ENCODE measurements at places on chromosomes 7 and 10.

DNA sequence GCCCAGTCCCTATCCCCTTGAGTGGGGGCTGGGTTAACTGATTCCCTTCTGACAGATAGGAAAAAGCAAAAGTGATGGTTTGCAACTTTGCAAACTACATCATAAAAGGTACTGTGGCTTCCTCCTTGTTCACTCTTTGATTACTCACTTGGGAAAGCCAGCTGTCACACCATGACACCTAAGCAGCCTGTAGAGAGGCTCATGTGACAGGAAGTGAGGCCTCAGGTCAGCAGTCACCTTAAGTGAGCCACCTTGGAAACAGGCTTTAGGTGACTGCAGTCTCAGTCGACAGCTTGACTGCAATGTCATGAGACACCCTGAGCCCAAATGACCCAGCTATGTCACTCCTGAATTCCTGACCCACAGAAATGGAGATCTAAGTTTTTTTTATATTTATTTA, 4.3 kb upstream of the CHCHD2 start:
- no peak for DNase-seq

- no peak for DNase-seq
These were observed 27.7 kb downstream of the CUBN start for GRCh38 chr10:17101910-17102266.

DNA sequence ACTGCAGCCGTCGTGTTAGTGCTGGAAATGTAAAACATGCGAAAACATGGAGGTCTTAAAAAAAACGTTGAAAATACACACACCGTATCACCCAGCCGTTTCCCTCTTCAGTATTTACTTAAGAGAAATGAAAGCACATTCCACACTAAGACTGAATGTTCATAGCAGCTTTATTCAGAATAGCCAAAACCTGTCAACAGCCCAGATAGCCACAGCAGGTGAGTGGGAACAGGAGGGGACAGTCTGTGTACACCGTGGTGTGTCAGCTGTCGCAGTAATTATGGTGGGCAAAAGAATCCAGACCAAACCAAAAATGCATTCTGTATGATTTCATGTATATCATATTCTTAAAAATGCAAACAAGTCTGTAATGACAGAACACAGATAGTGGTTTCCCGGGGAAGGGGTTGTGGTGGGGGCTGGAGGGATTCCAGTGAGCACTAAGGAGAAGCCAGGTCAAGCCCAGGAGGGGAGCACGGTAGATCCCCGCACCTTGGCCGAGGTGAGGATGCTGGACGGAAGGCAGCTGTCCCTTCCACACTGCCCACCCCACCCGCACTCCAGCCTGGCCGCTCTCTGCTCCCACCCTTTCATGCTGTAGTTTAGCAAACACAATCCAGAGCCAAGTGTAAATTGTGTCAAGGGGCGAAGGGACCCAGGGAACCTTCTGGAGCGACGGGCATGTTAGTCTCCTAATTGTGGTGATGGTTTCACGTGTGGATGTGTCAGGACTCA, 123.6 kb downstream of the NKX6-2 start:
- DNase-seq: no peak

GRCh38 chr10:121165276-121165675, 314.1 kb downstream of the WDR11 start:
- no peak for DNase-seq

DNA sequence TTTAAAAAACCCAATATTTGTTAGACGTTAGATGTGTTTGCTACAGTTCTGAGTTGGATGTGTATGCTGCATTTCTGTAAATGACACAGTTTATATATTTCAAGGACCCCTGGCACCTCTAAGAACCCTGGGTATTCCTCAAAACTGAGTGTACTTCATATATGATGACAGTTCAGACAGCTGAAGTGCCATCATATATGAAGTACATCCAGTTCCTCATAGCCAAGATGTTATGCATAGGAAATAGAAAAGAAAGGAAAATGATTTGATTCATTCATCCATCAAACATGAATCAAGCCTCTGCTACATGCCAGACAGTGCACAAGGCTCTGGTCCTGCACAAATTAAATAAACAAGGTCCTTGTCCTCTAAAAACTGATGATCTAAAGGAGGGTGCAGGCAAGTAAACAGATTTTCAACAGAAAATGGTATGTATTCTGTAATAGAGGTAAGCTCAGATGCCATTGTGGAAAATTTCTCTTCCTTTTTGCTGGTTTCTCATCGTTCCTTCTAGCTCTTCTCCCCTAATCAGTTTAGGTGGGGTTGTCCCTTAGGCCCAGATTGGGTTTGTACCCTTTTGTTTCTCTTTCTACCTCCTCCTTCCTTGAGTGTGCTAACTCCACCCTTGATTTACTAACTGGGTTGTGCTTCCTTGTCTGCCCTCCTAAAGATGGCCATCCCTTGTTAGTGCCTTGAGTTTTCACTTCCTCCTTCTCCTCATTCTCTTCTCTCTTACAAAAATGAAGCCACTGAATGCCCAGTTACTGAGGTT, 25.3 kb upstream of the SMIM30 start:
- no peak for DNase-seq

GRCh38 chr7:93757426-93757825, 133.1 kb downstream of the TFPI2 start:
- DNase-seq: no peak

DNA sequence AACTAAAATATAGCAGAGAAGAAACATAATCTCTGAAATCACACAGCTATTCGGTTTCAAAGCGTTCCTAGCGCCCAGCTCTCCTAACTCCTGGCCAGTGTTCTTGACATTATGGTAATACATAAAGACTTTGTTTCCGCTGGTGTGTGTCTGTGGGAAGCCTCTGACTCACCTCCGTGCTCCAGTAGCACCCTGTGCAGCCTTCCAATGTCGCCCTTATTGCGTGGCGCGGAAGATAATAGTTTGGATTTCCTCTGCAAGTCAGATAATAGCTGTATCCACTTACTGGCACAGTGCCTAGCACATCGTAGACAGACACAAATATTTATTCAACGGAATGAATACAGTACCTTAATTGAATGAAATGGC, 570 bp downstream of the BMS1 start:
- no peak for DNase-seq

- DNase-seq: no peak
These were observed 87.5 kb downstream of the FAM204A start for GRCh38 chr10:118254654-118255053.

DNA sequence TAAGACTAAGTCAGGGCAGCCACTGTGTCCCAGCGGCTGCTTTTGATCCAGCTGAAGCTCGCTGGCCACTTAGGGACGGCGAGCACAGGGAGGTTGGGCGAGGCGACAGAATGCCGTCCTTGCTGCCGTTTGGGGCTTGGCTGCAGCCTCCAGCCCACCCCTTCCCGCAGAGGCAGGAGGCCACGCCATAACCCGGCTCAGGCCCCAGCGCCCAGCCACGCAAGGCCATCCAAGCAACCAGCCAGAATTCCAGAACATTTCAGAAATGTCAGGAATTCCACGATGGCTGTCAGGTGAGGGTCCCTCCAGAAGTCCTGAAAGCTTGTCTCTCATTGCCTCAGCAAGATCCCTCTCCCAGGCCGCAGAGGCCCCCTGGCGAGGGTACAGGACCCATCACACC, 479.1 kb upstream of the FOXK1 start:
- no peak for DNase-seq

DNA sequence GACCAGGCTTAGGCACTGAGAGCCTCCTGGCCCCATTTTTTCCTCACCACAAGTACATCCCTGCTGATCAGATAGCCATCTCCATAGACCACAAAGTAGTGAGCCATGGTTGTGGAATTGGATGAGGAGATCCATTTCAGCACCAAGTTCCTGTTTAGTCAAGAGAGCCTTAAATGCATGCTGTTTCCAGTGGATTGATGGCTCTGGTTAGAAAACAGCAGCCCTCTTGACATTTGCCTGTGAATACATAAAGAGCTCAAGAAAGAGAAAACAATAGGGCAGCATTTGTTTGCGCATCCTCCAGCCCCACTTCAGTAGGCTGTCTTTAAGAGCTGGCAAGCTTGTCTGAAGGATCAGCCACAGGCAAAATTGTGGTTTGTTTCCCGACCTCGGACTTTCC, 251.2 kb downstream of the POU6F2 start:
- no peak for DNase-seq

DNA sequence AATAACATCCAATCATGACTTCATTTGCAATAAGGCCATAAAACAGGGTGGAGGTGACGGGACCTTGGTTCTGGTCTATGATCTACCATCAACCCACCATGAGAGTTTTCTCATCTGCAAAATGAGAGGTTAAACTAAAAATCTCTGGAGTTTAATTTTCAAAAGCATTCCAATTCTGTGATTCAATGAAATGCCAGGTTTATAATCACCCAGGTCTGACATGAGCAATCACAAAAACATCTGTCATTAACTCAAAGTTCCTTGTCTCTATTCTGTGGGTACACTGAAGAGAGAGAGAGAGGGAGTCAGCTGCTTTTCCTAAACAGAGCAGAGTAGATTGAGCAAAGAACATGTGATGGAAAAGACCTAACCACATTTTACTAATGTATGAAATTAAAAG, 75.4 kb downstream of the NUDCD3 start:
- no peak for DNase-seq

GRCh38 chr7:11466517-11467105, 365.4 kb downstream of the THSD7A start:
- no peak for DNase-seq

DNA sequence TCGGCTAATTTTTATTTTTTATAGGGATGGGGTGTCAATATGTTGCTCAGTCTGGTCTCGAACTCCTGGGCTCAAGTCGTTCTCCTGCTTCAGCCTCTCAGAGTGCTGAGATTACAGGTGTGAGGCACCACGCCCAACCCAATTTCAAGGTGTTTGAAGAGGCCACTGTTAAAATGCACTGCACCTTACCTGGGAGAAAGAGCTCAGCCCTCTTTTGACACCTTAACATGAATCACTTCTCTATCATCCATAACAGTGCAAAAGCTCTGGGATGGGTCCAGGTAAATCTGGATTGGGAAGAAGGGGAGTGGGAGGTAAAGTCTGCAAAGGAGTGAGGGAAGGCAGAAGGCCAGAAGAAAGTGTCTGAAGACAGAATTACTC, 557 bp upstream of the ZNF282 start:
- no peak for DNase-seq

GRCh38 chr10:43846968-43847367, 198.3 kb upstream of the ZNF32 start:
- DNase-seq: no peak

Data from activated CD4-positive, alpha-beta T cell treated with anti-CD3 and anti-CD28 coated beads for 1 hour (primary cell).